ENCODE measurements at places on chromosomes 5 and 9.

DNA sequence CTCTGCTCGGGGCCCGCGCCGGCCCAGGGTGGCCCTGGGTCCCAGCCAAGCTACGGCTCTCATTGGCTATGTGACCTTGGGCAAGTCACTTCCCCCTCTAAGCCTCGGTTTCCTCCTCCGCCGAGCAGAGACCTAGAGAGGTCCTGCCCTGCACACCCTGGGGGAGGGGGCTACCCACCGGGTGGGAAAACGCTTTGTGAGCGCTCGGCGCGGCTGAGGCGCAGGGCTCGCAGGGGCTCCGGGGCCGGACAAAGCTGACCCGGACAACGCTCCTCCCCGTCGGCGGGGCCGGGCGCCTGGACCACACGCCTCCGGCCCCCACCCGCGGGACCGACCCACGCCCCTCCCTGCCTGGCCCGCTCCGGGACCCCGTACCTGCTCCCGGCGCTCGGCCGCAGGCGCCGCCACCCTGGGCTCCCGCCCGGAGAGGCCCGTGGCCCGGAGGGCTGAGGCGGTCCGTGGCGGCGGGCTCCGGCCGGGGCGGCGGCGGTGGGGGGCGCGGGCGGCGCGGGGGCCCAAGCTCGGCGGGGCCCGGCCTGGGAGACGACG is 85.7 kb upstream of the MELK start:
- no peak for DNase-seq

GRCh38 chr9:94250456-94250855 is 8.6 kb upstream of the ZNF169 start:
- no peak for DNase-seq

- no peak for DNase-seq
Measured at GRCh38 chr5:158485047-158485446, 614.7 kb downstream of the EBF1 start.

- DNase-seq, result no peak
Measured at GRCh38 chr9:125484350-125485282, 222.4 kb downstream of the MAPKAP1 start.

DNA sequence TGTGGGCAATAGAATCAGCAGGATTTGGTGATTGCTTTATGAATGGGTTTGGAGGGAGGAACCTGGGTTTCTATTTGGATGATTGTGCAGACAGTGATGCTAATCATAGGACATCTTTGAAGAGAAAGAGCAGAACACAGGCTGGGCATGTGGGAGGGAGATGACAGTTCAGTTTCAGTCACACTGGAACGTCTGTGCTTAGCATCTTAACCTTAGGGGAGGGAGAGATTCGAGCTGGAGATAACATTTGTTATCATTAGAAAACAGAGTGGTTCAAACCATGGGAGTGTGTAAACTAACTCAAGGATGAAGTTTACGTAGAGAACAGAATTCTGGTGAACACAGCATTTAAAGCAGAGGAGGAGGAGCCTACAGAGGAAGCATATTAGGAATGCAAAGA is 138.6 kb upstream of the PPP2R2B start:
- DNase-seq, result no peak

DNA sequence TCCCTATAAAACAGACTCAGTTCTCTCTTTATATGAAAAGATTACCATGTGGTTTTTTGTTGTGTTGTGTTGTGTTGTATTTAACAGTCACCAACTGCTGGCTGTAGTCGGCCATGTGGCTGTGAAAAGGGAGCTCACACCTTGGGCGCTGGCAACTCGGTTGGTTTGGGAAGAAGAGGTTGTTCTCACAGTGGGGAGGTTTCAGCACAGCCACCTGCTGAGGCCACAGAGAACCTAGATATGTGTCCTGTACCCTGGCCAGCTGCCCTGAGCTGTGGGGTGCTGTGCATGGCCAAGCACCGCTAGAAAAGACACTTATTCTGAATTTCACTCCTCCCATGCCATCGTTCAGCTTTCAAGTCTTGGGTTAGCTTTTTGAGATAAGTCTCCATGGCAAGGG is 58.8 kb downstream of the SYK start:
- no peak for DNase-seq

DNA sequence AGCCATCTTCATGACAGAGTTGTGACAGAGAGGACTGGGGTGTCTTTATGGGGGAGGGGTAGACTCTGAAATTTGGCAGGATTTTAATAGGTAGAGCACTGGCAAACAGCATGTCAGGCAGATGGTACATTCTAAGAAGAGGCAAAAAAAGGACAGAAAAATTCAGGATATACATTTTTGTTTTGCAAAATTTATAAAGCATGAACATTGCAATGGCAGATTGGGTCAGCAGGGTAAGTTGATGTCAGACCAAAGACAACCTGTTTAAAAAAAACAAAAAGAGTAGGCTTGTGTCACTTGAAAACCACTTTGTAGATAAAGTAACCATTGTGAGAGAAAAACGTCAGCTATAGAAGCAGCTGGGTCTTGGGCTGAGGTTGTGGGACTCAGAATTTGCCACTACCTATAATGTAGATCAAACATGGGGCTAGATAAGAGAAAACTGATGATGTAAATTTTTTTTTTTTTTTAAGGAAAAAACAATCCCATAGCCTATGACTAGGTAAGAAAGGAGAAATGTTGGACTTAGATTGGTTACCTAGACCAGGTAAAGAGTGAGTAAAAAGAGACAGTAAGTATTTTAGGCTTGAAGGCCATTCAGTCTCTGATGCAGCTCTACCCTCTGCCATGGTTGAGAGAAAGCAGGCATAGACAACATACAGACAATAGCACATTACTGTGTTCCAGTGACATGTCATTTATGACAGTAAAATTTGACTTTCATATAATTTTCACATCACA is 8.3 kb downstream of the CAMK4 start:
- no peak for DNase-seq

DNA sequence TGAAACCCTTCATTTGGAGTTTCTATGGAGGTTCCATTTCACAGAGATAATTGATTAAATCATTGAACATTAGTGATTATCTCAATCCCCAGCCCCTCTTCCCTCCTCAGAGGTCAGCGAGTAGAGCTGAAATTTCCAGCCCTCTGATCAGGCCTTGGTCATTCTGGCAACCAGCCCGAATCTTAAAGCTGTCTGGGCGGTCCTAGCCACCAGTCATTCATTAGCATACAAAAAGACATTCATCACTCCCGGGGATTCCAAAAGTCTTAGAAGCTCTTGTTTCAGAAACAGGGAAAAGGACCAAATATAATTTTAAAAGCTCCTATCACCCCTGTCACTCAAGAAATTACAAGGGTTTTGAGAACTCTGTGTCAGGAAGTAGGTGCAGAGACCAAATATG is 41.3 kb downstream of the ZNF474 start:
- no peak for DNase-seq

- no peak for DNase-seq
Measured at GRCh38 chr9:14661421-14662059, 31.7 kb downstream of the ZDHHC21 start.

DNA sequence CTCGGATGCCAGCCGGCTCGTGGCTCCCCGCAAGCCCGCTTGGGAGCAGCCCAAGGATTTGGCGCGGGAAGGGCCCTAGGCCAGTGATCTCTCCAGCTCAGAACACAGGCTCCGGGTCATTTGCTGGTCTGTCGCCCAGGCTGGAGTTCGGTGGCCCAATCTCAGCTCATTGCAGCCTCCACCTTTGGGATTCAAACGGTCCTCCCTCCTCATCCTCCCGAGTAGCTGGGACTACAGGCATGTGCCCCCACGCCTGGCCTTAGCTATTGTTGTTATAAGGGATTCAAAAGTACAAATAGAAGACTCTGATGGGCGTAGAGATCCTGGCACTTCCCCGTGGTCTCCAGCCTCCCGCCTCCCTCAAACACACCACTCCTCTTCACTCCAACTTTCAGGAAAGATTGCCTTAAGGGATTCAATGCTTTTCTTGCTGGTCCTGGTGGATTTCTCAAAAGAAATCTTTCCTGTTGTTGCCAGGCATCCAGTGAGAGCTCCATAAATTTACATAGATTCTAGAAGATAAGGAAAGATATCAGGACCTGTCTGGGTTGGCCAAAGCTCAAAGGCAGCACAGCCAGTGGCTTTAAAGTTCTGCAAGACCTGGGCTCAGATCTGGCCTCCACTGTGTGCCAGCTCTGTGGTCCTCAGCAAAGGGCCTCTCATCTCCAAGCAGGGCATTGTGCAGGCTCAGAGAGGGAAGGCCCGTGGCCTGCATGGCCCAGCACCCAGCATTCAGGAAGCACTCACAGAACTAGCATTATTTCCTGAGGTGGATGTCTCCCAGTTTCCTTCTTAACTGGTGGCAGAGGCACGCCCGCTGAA is 1.0 kb downstream of the AIF1L start:
- no peak for DNase-seq
